NCI-H524 treated with DMSO at 0.1 percent for 48 hours (cell line): ENCODE measurements at places on chromosomes 3 and 15.

DNA sequence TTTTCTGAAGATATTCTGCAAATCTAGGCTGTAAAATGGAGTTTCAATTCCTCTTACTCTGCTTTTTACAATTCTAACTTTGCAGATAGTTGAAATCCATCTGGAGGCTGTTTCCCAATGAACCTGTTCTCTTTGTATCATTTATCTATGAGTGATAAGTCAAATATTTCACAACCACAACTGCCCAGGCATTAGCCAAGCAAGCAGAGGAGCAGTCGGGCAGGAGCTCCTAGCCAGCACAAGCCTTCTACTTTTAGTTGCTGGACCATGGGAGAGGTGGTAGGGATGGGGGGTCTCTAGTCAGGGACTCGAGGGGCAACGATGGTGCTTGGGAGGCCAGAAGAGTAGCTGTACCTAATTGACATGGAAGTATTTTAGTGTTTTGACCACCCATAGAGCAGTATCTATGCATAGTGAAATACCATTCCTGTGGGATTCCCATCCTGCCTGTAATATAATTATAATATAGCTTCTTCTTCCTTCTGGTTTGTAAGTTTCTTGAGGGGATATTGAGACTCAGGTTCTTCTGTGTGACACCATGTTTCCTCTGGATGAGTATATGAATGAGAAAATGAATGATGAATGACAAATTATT lies 353.5 kb upstream of the IL12A start:
- DNase-seq: no peak

DNA sequence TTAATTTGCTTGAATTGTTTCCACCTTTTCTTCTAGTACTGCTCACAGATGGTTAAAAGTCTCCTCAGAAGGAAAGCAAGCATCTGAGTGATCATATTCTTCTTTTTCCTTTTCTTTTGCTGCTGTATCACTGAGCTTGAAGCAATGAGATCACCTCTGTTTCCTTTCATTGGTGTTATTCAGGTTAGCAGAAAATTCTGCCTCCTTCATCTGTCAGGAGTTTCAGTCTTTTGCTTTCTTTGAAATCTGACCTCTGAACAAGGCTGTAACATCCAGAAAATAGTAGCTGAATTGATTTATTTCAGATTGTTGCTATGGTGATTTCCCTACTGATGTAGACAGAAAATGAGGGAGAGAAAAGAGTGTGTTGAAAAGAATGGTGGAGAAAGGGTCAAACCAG lies 343.0 kb downstream of the MFSD1 start:
- no peak for DNase-seq

GRCh38 chr3:118485693-118486092 lies 549.0 kb downstream of the IGSF11 start:
- no peak for DNase-seq

- no peak for DNase-seq
These were observed 43.9 kb upstream of the PARP14 start for GRCh38 chr3:122636697-122637096.

- DNase-seq: no peak
These were observed 5.9 kb downstream of the NUP210 start for GRCh38 chr3:13414040-13414729.

- DNase-seq: no peak
These were observed 33.1 kb downstream of the GRK7 start for GRCh38 chr3:141796081-141796888.

- no peak for DNase-seq
These were observed 48.1 kb upstream of the PCSK6 start for GRCh38 chr15:101537483-101538080.

DNA sequence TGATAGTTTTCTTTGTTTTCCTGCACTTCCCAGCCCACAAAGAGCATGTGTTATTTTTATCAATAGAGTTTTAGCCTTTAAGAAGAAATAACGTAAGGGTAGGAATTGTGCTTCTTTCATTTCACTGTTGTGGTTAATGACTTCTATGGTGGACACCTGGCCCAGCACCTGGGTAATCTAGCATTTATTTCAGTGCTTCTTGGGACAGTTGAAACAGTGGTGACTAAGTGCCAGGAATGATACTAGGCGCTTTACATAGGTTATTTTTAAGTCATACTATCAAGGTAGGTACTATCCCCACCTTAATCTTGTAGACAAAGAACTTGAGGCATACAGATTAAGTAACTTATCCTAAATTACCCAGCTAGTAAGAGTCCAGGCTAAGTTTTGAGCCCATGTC lies 243.8 kb downstream of the SOX2 start:
- no peak for DNase-seq

DNA sequence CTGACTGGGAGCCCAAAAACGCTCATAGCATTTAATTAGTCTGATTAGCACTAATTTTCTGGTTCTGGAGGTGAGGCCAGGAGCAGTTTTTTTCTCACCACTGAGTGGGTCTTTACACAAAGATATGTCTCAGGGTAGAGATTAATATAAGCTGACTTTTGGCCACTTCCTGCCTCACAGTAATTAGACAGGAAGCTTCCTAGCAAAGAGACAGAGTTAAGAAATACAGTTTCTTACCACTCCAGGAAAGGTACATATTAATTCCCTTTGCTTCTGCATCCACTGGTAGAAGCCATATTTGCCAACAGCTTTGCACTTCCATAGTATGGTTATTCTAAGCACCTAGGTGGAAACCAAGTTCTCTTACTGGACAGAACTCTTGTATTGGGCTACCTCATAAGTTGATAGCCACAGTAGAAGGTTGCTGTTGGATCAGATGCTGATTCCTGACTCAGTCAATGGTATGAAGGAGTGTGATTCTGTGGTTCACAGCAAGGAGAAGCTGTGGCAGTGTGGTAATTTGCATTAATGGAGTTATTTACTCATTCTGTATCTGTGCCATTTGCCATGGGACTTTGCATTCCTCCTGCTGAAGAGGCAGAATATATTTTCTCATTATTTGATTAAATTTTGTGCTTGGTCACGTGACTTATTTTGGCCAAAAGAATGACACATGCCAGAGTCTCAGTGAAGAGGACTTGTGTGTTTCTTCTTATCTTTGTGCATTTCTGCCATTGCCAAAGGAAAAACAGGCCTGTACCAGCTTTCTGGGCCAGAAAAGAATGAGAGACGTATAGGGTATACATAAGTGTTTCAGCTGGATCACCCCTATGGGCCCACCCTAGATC lies 17.5 kb upstream of the ZBTB20 start:
- DNase-seq: no peak

GRCh38 chr3:32316976-32317375 lies 74.7 kb upstream of the CMTM7 start:
- no peak for DNase-seq

GRCh38 chr3:44359146-44359751 lies 20.7 kb downstream of the TCAIM start:
- DNase-seq: no peak

DNA sequence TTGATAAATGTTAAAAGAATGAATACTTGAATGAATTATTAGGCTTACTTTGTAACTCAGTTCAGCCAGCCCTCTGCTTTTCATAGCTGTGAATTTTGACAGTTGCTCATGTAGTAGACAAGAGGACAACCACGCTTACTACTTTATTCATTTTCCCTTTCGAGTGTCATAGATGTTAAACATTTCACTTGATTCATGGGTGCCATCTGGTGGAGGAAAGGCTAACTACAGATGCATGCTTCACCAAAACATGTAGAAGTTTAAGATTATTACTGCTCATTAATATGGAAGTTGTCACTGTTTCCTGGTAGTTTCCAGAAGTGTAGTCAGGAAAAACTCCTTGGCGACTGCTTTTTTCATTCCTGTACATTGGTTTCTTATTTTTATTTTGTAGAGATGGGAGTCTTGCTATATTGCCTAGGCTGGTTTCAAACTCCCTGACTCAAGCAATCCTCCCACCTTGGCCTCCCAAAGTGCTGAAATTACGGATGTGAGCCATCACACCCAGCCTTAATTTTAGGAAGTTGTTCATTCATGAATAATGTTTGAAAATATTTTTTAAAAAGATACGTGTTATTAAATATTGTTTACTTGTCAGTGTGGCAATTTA lies 163.2 kb downstream of the B3GALNT1 start:
- DNase-seq: no peak

GRCh38 chr3:184578218-184578617 lies 16.6 kb downstream of the EPHB3 start:
- DNase-seq: no peak

GRCh38 chr15:67801926-67802914 lies 23.1 kb upstream of the SKOR1 start:
- no peak for DNase-seq

DNA sequence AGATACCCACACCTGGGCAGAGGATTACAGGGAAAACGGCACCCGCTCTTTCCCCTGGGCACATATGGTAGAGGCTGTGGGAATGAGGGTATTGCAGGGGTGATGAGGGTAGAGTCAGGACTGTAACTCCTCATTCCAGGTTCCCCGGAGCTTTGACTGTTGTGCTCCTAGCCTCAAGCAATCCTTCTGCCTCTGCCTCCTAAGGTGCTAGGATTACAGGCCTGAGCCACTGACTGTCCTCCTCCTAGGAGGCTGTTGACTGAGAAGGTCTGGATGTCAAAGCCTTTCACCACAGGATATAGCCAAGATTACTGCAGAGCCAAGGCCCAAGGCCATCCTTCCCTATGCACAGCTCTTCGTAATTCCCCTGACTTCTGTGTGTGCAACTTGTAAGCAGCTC lies 1.1 kb upstream of the MPI start:
- DNase-seq: no peak

- no peak for DNase-seq
These were observed 7.3 kb upstream of the BCL2A1 start for GRCh38 chr15:79978260-79978654.

- no peak for DNase-seq
These were observed 225.7 kb downstream of the MEX3B start for GRCh38 chr15:81819924-81820635.

DNA sequence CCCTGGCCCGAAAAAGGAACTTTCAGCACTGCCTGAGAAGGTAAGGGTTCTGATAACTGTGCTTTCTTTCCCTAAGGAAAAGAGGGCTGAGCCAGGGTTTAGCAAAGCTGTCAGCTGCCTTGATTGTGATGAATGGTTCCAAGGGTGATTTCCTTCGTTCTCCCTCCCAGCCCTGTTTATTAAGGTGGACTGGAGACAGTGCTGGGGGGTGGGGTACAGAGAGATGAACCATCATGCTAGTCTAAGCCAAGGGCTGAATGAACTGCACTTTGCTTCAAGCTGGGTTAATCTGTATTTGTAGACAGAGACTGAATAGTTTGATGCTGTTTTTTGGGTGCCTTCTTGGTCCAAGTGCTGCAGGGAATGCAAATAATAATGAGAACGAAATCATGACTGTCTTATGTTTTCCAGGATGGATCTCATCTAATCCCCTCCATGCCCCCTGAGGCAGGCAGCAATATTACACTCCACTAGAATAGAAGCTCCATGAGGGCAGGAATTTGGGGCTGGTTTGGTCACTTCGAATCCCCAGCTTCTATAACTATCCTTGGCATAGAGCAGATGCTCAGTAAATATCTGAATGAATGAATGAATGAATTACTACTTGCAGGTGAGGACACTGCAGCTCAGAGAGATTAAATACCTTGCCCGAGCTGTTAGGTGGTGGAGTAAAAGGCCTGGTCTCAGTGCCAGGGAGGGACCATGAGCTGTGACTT lies 10.9 kb downstream of the PXYLP1 start:
- DNase-seq: no peak

DNA sequence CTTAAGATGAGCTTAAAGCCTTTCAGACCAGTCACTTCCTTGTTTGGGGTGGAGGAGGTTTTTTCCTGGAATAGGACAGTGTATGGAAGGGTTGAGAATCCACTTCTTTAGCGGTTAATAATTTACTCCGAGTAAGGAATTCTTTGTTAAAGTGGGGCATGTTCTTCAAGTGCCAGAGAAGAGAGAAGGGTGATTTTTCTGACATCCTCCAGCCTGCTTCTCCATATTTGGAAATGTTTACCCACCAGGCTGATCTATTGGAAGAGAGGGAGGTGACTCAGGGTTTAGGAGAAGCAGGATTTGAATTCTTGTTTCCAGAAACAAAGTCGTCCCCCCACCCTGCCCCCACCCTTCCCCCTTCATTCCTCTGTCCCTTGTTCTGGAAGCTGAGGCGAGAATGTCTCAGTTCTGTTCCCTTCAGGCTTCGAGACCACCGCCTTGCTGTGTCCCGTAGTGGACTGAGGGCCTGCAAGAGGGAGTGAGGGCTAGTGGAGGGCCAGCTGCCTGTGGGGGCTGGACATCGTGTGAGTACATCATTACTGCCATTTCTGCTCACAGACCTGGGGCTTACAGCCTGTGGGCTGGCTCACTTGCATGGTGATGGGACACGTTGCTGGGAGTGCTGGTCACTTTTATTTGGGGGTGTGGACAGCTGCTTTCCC lies 58.5 kb downstream of the LPP start:
- DNase-seq: no peak

GRCh38 chr15:81894061-81894460 lies 151.8 kb downstream of the MEX3B start:
- DNase-seq: no peak

GRCh38 chr3:104564045-104564643 lies 802.6 kb upstream of the ALCAM start:
- DNase-seq: no peak

DNA sequence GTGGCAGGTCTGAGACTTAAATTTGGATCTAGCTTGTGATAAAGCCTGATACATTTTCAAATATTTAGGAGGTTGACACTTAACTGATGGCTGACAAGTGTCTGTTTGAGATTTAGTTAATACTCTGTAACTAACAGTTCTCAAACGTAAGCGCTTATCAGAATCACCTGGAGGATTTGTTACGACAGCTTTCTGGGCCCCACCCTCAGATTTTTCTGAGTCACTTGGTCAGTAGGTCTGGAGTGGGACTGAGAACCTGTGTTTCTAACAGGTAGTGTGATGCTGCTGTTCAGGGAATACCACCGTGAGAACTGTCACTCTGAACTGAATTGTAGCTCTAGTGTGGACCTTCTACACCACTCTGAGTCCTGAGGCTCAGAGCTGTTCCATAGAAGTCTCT lies 85.5 kb downstream of the CEMIP start:
- DNase-seq: no peak

DNA sequence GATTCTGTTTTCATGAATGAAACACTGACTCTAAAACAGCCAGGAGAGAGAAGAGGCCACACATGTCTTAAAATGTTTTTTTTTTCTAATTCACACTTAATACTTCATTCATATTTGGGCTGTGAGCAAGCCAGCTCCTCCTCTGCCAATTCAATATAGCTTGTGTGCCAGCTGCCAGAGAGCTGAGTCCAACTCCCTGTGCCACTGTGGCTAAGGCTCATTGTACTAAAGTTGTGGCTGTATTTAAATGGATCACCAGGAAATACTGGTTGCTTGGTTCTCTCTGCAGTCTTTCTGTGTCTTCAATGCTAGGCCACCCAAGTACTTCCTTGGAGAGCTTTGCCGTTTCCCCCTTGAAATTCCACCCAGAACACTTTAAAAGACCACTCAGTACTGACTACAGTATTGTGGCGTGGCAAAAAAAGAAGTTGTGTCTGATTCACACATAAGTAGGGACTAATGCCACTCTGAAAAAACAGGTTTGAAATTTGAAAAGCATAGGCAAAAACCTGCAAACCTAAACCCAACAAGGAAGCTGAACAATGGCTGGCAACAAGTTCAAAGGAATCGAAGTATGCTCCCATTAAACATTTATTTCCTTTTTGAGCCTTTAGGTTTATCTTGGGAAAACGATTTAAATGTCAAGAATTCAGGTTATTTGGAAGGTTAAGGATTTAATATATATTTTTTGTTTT lies 524.7 kb downstream of the DIPK2A start:
- DNase-seq: no peak
